ENCODE measurements at places on chromosomes 2 and 18.

DNA sequence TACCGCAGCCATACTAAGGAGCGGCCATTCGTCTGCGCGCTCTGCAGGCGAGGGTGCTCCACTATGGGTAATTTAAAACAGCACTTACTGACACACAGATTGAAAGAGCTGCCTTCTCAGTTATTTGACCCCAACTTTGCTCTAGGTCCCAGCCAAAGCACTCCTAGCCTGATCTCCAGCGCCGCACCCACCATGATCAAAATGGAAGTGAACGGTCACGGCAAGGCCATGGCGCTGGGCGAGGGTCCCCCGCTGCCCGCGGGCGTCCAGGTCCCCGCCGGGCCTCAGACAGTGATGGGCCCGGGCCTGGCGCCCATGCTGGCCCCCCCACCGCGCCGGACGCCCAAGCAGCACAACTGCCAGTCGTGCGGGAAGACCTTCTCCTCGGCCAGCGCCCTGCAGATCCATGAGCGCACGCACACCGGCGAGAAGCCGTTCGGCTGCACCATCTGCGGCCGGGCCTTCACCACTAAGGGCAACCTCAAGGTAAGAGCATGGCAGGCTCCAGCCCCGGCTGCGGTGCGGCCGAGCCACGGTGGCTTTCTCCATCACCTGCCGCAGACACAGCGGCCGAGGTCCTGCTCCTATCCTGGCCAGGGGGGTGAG lies 15.5 kb downstream of the SALL3 start:
- no peak for DNase-seq

- no peak for DNase-seq
These were observed 31.0 kb upstream of the REV1 start for GRCh38 chr2:99520813-99521212.

GRCh38 chr2:15471606-15472005 lies 89.5 kb downstream of the NBAS start:
- no peak for DNase-seq

DNA sequence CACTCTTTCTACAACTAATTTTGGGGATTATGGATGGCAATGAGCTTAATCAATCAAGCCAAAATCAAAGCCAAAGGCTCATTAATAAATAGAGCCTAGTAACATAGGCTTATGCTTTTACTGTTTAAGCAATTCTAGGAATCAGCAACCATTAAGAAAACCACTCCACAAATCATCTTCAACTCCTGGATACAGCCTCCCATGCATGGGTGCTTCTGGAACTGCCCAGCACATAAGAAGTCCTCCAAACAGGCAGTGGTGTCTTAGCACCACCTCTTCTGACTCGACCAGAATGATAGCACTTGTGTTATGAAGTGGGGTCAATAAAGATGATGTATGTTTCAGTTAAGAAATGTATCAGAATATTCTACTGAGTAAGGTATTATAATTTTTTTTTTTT lies 104.4 kb upstream of the SERPINE2 start:
- no peak for DNase-seq

DNA sequence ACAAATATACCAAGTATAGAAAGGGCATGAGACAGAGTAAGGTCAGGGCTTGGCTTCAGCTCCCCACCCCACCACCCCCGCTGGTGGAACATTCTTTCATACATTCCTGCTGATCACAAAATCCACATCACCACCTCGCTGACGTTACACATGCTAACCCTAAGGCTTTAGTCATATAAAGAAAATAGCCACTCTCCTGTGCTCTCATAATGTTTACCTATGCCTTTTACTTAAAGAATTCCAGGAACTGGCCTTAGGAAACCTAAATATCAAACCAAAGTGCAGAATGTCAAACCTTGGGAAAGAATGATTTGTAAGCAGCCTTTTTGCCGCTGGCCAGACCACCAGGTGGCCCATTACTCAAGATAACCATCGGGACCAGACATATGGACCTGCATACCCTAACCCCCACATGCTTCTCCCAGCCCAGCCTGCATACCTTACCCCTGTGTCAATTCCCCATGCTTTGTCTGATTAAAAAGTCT lies 136.3 kb upstream of the SLC39A10 start:
- DNase-seq, result no peak

Measured in activated CD8-positive, alpha-beta memory T cell treated with anti-CD3 and anti-CD28 coated beads, Interleukin-2, amount 50 U/mL, for 48 hours (primary cell).